AG04450 (cell line): ENCODE measurements at places on chromosomes 12 and 14.

DNA sequence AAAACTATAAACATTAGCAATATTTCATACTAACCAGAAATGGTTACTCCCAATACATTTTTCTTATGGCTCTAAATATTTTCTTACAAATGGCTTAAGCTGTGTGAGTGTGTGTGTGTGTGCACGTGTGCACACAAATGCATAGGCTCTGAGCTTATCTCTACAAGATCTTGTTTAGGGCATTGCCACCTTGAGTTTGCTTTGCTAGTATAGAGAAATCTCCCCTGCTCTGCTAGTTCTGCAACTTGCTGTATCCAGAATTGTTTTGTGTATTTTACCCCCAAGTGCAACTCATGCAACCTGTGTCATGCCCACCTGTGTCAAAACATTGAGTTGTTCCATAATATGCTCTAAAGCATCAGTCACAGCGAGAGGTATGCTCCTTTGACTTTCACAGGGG, 72.5 kb upstream of the DUSP6 start:
- DNase-seq = no peak

GRCh38 chr14:71466946-71467345, 465.3 kb upstream of the RGS6 start:
- no peak for DNase-seq

DNA sequence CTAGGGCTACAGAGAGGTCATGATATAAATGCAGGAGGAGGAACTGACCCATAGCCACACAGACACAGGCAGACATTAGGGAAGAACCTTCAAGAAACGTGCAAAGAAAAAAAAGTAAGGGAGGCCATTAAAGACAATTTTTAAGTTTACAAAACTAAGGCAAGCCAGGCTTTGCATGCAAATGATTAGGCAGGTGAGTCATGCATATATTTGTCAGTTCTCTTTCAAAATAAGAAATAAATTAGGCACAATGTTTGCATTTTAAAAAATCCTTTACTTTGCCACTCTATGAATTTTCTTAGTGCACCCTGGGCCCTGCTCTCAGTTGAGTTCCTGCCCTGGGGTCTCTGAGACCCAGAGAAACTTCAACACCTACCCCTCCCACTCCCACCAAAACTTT, 75.0 kb downstream of the PRMT8 start:
- no peak for DNase-seq

- DNase-seq = peak; percentile 7
These were observed 48.6 kb downstream of the PCNX1 start for GRCh38 chr14:70955543-70956480.
